ENCODE measurements at places on chromosomes 2 and 18. TPM values are rescaled to one million over a fixed set of nuclear protein-coding genes. Genes with fewer than 3 reads are reported as not detected.
A peak's percentile ranks its signal among the peaks of the same experiment; 100 is the strongest.

GRCh38 chr2:135997380-135997779 is 12.0 kb upstream of the DARS1 start:
- peak; percentile 79 for DNase-seq

KCNIP3 gene
- total RNA-seq = 3.0 TPM

DNA sequence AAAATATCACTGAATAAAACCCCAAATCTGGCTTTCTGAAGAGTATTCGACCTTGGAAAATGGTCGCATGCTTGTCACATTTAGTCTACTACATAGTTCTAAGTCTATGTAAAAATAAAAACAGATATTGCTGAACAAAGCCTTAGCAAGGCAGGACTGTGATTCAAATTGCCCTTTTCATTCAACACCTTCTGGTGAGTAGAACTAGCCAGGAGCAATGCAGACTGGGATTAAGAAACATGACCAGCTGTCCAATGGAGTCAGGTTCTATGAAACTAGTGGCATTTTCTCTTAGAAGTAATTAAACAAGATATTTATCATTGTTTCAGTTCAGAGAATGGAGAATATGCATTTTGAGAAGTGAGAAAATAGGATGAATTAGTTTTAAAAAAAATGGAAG is 1260.5 kb upstream of the ACVR2A start:
- DNase-seq = no peak

DNA sequence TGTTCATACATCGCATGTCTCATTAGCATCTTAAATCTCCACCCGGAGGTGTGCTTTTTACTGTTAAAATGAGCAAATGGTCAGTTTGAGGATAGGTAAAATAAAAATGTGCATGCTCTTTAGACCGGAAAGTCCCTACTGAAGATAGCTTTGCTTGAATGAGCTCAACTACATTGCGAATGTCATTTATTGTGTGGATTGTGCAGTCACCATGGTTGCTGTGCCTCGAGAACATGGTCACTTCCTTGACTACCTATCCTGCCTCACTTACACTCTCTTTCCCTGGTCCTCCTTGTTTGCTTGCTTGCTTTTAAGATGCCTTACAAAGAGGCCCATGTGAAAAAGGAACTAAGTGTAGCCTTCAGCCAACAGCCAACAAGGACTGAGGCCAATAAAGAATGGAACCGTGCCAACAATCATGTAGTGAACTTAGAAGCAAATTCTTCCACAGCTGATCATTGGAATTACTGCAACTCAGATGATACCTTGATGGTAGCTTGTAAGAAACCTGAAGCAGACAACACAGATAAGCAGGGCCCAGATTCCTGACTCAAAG is 72.2 kb upstream of the BARD1 start:
- no peak for DNase-seq

- DNase-seq = no peak
Measured at GRCh38 chr2:69848186-69848790, 18.8 kb downstream of the GMCL1 start.

- no peak for DNase-seq
Measured at GRCh38 chr2:240298117-240298790, 137.2 kb upstream of the GPC1 start.

SERPINB4 gene
- not detected for total RNA-seq

IL1R1 gene
- total RNA-seq = 196 TPM

All from upper lobe of right lung (tissue), 1 donor.